Esophagus squamous epithelium (tissue), 5 donors: ENCODE measurements at places on chromosomes 13 and 19.

DNA sequence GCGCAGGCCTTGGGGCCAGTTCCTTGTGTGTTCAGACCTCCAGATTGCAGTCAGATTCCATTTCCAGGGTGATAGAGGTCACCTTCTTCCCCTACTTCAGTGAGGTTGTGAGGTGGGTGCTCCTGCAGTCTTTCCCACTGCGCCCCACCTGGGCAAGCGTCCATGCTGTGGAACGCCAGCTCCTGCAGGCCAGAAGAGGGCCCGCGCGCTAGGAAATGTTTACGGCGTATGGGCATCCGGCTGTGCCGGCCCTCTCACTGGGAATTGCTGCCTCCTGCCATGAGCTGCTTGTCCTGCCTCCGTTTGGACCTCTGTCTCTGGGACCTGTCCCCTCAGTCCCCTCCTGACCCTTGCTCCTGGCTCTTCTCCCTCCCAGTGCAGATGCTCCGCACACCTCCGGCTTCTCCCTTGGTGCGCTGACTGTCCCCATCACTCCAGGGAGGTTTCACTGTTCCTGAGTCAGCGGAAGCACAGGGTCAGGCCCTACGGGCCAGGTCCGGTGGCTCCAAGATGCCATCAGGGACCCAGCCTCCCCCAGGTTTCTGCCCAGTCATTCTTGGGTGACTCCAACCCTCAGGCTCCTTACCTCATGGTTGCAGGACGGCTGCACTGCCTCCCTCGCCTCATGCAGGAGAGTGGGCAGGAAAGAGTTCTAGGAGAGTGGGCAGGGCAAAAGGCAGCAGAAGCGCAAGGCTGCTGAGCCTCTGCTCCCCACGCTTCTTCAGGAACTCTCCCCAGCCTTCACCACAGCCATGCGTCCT is 56.6 kb downstream of the SMARCA4 start:
- no peak for DNase-seq

- DNase-seq = no peak
Observed at GRCh38 chr13:73222627-73223305, 164.0 kb downstream of the KLF5 start.

GRCh38 chr13:85074543-85075313 is 724.5 kb downstream of the SLITRK6 start:
- no peak for DNase-seq

GRCh38 chr19:19554074-19555023 is 16.3 kb downstream of the CILP2 start:
- DNase-seq = no peak

DNA sequence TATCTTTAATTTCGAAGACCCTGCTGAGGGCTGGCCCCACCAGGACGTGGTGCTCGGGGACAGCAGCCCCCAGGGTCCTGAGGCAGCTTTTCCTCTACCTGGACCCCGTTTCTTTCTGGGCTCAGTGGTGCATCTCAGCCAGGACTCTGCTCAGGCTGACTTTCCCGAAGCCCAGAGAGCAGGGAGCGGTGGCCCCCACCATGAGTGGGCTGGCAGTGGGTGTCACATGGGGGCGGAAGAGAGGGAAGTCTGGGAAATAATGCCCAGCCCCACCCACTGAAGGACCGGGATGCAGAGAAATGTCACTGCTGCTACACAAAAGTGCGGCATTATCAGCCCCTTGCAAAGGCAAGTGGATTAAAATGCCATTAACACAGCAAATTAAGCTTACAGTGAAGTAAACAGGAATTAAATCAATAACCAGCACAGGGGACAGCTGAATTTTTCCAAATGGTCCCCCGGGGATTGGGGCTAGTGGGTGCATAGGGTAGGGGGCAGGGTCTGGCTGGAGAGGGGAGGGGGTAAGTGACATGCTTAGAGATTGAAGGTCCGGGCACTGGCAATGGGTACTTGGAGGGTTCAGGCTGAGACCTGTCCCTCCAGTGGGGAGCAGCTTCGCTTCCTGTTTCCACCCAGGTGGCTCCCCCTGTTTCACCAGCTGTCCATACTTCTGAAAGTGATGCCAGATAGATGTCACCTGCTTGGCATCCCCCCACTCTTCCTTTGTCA is 177.3 kb downstream of the URI1 start:
- no peak for DNase-seq

DNA sequence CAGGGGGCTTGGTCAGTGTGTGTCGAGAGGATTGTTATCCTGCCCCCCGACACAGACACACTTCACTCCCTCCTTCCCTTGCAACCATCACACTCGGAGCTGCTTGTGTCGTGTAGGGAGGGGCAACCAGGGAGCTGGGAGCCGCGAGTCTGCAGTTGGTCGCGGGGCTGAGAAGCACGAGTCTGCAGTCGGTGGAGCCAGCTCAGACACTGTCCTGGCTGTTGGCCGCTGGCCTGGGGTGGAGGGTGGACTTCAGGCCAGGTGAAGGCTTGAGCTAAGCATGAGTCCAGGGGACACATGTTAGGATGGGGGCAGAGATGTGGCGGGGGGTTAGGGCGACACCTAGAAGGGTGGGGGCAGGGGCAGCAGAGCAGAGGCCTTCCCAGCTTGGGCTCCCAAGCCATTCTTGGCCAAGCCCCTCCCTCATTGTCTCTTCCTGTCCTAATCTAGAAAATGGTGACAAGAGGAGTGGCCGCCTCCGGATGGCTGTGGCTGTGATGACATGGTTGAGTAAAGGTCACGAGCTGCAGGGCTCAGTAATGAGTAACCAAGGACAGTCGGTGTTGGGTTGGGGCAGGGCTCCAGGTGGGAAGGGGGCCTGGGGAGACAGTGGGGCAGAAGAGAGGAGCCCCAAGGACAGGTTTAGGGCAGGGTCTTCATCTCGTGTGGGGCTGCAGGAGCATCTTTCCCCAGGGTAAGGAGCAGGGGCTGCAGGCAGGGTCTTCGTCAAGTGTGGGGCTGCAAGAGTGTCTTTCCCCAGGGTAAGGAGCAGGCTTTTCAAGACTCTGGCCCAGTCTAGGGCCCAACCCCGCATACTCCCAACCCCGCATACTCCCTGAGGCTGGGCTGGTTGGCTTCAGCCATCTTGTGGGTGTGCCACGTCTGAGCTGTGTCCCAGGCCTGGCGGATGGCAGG is 8.6 kb downstream of the PPP5C start:
- no peak for DNase-seq

GRCh38 chr19:12646551-12646950 is 20.0 kb downstream of the MAN2B1 start:
- DNase-seq = no peak

- DNase-seq = no peak
Observed at GRCh38 chr13:32107474-32107873, 75.9 kb downstream of the FRY start.

GRCh38 chr13:108102771-108103170 is 112.6 kb downstream of the LIG4 start:
- DNase-seq = no peak

DNA sequence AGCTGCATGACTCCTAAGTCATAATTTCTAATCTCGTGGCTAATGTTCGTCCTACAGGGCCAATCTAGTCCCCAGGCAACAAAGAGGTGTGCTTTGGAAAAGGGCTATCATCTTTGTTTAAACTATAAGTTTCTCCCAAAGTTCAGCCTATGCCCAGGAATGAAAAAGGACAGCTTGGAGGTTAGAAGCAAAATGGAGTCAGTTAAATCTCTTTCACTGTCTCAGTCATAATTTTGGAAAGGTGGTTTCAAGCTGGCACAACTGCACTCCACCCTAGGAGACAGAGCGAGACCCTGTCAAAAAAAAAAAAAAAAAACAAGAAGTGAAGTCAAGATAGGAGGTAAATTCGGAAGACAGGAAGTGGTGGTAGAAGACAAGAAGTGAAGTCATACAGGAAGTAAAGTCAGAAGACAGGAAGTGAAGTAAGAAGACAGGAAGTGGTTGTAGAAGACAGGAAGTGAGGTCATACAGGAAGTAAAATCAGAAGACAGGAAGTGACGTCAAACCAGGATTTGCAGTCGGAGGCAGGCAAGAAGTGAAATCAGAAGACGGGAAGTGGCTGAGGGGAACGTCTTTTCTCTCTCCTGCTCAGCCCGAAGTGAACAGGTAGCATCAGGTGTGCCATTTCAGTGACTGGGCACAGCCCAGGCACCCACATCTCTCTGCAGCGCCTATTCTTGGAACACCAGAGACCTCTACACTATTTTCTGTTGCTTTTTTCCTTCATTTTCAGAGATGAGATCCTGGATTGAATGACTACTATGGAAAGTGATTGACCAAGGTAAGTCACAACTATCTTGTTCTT is 32.2 kb downstream of the GP6 start:
- peak; percentile 40 for DNase-seq

DNA sequence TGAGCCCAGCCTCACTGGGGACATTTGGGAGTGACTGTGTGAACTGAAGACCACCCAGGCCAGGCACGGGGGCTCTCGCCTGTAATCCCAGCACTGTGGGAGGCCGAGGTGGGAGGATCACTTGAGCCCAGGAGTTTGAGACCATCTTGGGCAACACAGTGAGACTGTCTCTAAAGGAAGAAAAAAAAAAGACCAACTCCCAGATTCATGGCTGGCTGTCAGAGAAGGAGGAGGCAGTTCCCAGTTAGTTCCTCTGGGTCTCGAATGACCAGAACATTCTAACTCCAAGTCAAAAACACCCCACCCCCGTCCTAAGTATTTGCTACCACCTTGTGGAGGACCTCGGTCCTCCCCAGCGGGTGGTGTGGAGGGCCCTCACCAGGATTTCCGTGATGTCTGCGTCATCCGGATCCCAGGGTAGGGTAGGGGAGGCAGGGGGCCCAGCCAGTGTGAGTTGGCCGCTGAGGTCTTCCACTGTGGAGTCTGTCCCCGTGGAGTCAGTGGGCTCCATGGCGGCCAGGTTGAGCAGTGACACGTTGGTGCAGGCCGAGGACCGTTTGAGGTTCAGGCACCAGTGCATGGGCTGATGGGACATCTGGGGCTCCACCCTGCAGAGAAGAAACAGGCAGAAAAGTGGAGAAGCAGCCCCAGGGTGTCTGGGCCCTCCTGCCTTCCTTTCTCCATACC is 1.3 kb downstream of the TSKS start:
- no peak for DNase-seq

- DNase-seq = no peak
Observed at GRCh38 chr19:47266401-47266941, 8.2 kb upstream of the INAFM1 start.

GRCh38 chr19:1252221-1252820 is 3.9 kb downstream of the MIDN start:
- DNase-seq = peak; percentile 83

DNA sequence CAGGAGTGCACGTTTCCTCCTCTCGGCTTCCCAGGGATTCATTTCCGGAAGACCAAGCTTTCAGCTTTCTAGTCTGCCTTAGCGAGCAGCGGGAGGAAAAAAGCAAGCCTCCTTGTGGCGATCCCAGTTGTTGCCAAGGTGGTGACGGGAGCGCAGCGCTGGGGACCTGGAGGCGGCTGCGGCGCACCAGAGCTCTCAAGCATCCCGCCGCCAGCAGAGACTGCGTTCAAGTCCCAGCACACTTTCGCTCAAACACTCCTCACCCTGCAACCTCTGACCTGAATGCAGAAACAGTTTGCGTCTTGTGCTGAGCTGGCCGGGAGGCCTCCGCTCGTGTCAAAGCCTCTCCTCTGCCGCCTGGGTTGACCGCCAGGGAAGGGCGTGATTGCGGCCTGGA is 4.9 kb downstream of the GSX1 start:
- DNase-seq = no peak

- no peak for DNase-seq
Observed at GRCh38 chr19:34201133-34201532, 28.8 kb downstream of the LSM14A start.

- no peak for DNase-seq
Observed at GRCh38 chr19:32166238-32166637, 179.2 kb upstream of the ZNF507 start.

GRCh38 chr19:875265-875879 is 15.9 kb downstream of the CFD start:
- no peak for DNase-seq

DNA sequence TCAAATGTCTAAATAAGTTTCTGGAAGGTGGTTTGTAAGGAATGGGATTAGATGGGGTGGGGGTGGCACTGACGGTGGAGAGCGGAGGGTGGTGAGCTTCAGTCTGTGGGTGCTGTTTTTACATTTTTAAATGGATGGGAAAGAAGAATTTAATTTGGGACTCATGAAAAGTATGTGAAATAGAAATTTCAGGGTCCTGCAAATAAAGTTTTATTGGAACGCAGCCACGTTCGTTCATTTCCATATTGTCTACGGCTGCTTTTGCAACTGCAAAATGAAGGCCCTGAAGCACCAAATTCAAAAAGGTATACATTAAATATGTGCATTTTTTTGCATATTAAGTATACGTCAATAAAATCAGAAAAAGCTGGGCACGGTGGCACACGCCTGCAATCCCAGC is 9.9 kb downstream of the KANK2 start:
- no peak for DNase-seq

DNA sequence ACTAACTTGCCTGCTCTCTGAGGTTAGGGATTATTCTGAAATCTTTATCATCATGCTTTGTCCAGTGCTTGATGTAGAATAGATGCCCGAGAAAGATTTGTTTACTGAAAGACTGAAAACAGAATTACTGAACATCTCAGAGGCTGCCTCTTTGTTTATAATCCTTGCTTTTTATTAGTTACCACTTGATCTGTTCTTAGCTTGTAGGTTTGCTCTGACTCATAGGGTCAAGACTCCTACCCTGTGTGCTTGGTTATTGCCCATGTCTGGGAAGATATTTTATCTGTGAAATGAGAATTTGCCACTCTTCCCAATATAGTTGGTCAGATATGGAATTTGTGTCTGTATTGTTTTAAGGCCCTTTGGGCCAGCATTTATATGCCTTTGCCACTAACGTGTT is 675.3 kb downstream of the DIAPH3 start:
- no peak for DNase-seq

DNA sequence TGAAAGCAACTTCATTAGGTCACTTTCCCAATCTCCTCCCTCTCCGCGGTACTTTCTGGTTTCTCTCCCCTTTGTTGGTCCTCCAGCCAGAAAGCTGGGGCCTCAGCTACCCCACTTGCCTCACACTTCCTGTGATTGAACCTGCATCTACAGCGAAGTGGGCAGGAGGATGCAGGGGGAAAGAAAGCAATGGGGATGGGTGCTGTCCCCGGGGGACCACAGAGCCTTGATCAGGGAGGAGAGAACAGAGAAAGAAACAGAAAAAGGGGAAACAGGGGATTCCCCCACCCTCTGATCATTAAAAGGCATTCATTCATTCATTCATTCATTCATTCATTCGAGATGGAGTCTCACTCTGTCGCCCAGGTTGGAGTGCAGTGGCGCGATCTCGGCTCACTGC is 74.2 kb downstream of the TRPM4 start:
- DNase-seq = no peak

- DNase-seq = no peak
Observed at GRCh38 chr19:55464662-55465054, at the start of gene C19orf85. C19orf85 (minus strand) TSS chr19:55464751; CDS start chr19:55464554, 197 bp downstream.
